ENCODE measurements at places on chromosomes 1 and 21. TPM values are rescaled to one million over a fixed set of nuclear protein-coding genes. Genes with fewer than 3 reads are reported as not detected.

- DNase-seq: no peak
These were observed 172.7 kb upstream of the NR5A2 start for GRCh38 chr1:199854686-199855321.

DNA sequence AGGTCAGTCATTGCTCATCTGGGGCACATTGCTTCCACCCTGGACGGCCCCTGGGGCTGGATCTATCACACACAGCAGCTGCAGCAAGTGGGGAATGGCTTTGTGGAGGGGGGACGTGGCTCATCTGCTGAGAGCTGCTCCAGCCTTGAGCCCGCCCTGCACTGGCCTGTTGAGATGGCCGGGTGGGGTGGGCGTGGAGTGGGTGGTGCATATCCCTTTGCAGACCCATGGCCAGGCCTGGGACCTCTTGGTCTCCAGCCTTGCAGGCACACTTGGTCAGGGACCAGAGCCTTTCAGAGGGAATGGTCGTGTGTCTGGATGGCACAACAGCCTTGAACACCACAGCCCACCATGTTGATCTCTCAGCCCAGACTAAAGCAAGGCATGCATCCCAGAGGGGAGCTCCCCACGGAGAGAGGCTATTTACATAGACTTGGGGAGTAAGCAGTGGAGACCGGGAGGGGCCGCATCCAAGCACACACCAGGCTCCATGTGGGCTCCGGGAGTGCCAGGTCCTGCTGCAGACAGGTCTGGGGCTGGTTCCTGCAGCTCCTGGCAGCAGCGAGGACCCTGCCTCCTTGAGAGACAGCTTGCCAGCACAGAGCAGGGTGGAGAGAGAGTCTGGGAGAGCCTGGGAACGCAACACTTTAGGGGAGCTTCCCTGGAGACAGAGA is 52.8 kb upstream of the SELENON start:
- DNase-seq: no peak

The FAM131C gene
- total RNA-seq: 1.3 TPM

The SLC6A9 gene
- total RNA-seq: 7.5 TPM

The GOLT1A gene
- total RNA-seq: not detected

The SYNC gene
- 7.9 TPM for total RNA-seq
